ENCODE measurements at places on chromosomes 3 and 15.

DNA sequence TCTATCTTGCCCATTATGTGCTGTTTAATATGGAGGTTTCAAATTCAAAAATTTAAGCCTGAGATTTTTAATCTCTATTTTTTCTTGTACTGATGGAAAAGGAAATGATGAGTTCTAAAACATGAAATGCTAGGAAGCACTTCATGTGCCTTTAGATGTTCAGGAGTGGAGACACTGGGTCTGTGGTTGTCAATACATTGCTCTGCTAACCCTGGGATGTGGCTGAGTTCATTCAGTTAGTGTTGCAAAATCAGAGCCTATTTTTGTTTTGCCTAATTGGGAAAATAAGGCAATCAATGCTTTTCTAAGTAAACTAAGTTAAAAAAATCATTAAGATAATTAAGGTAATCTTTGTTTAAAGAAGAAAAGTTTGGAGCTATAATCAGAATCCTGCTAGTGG is 83.1 kb downstream of the DIPK2A start:
- no peak for DNase-seq

DNA sequence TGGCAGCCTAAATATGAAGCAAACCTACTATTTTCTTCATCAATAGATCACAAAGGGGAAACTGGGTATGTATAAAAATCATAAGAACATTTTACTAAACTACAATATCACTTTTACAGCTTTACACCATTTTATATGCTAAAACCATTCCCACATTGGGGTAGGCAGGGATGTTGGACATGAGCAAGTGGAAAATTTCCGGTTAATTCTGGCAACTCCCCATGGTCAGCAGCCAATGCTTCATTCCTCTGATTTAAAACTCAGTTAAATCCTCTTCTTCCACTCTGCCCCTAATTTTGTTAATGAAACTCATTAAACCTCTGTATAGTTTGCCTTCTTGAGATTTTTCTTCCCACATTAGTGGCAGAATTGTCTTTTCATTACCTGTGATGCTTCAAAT is 552.5 kb upstream of the NECTIN3 start:
- no peak for DNase-seq

- DNase-seq = no peak
These were observed 60.1 kb upstream of the ZNF148 start for GRCh38 chr3:125435231-125435630.

DNA sequence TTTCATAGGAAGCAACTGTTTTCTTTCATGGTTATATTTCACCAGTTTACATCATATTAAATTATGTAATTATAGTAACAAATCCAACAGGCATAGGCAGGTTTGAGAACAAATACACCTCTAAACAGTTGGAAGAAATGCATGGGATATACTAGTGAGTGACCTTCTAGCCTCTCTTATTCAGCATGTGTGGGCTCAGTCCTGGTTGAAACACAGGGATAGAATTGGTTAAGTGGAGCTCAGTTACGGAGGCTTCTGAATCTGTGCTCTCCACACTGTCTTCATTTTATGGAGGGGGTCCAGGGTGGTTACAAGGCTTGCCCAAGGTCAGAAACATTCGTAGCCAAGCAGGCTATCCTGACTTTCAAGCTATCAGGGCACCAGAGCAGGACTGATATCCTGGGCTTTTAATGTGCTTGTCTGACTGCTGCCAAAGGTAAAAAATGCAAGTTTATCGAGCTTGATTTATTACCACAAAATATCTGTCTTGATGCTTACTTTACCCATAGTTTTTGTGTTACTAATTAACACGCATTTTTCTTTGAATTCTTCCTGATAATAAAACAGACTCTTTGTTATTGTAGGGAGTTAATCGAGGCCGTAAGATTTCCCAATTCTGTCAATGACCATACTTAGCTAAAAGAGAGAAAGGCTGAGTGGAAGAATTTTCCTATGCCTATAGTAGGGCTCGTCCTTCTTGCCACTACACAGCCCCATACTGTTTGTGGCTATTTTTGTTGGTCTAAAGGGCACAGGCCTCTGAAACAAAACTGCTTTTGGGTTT is 89.6 kb downstream of the FILIP1L start:
- DNase-seq = peak; percentile 43

GRCh38 chr15:88144921-88145653 is 111.5 kb downstream of the NTRK3 start:
- DNase-seq = no peak

GRCh38 chr3:134464064-134464688 is 21.6 kb downstream of the ANAPC13 start:
- no peak for DNase-seq

DNA sequence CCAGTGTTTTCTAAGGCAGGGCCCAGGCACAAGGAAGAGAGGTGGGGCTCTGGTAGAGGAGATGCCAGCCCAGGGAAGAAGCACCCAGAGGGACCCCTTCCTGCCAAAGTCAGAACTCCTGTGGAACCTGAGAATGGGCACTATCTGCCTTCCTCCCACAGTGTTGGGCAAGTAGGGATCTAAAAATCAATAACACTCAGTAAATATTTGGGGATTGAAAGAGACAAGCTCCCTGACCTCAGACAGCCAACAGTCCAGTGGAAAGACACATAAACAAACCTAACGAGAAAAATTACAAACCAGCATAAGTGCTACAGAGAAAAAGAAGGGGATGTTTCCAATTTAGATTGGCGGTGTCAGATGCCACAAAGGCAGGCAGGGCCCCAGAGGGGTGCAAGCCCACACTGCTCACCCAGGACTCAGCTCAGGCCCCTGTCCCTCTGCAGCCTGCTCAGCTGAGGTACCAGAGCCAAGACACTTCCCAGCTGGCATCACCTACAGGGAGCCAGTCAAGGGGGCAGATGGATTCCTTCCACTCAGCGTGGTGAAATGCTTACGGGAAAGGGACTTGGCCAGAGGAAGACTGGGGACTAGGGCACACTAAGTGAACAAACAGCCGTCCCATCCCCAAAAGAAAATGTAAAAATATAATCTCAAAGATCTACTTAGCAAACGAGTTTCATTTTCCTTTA is 15.9 kb downstream of the ADCY5 start:
- no peak for DNase-seq

- no peak for DNase-seq
These were observed 22.6 kb downstream of the SFMBT1 start for GRCh38 chr3:53023072-53023823.

GRCh38 chr3:54901906-54902685 is 25.8 kb downstream of the LRTM1 start:
- DNase-seq = no peak

GRCh38 chr3:15977090-15977489 is 179.3 kb upstream of the ANKRD28 start:
- no peak for DNase-seq

- DNase-seq = no peak
These were observed 4.0 kb downstream of the AP2M1 start for GRCh38 chr3:184178521-184179138.

- no peak for DNase-seq
These were observed 468.0 kb upstream of the GBE1 start for GRCh38 chr3:82229397-82229796.

- no peak for DNase-seq
These were observed 23.1 kb downstream of the XXYLT1 start for GRCh38 chr3:195247863-195248189.

DNA sequence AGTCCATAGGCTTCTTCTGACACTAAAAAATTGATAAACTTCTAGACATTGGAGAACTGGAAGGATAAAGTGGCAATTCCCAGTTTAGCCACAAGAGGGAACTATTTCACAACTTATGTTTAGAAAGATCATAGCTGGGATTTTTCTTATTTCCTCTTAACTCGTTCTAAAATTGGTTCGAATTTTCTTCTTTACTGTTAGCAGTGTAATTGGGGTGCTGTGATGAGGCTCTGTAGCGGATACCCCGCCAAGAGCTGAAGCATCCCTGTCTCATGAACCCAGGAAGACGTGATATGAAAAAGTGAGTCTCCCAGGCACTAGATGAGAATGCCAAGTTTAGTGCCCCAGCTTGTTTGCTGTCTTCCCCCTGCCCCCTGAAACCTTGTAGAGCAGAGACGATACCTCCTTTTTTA is 85.1 kb downstream of the PDCD6IP start:
- DNase-seq = peak; percentile 48

- DNase-seq = no peak
These were observed 90.7 kb downstream of the IMPG2 start for GRCh38 chr3:101229681-101230080.

GRCh38 chr3:176262071-176262470 is 935.2 kb downstream of the TBL1XR1 start:
- no peak for DNase-seq

DNA sequence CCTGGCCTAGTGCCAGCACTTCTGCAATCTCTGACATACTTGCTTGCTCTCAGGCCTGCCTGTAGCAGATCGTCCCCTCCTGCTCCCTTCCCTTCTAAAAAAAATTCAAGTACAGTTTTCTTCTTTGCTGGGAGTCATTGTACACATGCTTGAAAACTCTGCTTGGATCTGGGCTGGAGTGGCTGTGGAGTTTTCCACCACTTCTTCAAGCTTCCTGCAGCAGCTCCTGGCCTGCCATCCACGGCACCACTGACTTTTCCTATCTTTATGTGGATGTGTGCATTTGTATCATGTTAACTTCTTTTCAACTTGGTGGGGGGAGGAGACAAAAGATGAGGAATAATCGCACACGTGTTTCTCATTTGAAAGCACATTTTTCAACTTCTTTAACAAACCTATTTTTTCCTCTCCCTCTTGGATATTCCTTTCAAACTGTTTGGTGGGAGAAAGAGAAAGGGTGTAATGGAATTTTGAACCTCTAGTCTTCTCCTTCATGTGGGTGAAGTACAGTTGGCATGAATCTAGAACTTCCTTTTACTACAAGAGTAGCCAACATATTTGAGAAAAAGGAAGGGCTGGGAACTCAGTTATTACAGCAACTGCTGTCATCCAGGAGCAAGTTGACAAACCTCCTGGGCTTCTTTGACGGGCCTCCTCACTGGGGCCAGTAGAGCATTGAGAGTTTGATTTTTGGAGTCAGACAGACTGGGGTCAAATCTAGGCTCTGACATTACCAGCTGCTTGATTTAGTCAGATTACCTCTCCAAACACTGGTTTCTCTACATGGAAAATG is 61.2 kb upstream of the LRTM1 start:
- no peak for DNase-seq

DNA sequence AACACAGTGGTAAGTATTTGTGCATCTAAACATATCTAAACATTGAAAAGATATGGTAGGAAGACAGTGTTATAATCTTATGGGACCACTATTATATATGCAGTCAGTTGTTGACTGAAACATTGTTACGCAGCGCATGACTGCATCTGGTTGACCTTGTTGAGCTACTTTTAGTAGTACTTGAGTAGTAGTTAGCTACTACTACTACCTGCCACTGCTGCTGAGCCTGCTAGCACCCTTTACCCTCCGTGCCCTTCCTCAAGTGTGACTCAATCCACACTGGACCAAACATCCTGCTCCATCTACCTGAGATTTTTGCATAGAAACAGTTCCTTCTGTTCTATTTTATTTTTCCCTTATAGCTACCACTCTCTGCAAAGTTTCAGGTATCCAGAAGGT is 123.6 kb upstream of the STRIT1 start:
- no peak for DNase-seq

GRCh38 chr3:158105710-158106253 is 438 bp downstream of the SHOX2 start:
- peak; percentile 55 for DNase-seq

DNA sequence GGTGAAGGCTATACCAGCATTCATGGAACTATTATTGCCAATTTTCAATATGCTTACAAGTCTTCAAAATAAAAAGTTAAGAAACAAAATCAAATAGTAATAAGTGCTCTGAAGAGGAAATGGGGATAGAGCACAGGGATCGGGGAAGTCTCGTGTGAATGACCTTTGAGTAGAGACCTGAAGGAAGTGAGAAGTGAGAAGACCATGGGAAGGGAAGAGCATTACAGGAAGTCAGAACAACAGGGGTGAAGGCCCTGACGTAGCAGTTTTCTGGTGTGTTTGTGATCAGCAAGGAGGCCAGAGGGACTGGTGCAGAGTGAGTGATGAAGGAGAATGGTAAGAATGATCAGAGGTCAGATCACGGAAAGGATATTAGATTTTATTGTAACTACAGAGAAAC is 48.1 kb downstream of the STAC start:
- DNase-seq = no peak

- no peak for DNase-seq
These were observed 2.6 kb upstream of the DPPA4 start for GRCh38 chr3:109339714-109340648.

GRCh38 chr3:152123457-152123856 is 145.3 kb upstream of the MBNL1 start:
- no peak for DNase-seq

- no peak for DNase-seq
These were observed 73.9 kb downstream of the PRICKLE2 start for GRCh38 chr3:64151342-64151871.

GRCh38 chr15:58738046-58738707 is 11.3 kb downstream of the ADAM10 start:
- no peak for DNase-seq

GRCh38 chr3:177498037-177498857 is 301.0 kb upstream of the TBL1XR1 start:
- no peak for DNase-seq

- no peak for DNase-seq
These were observed 373.4 kb downstream of the EPHA6 start for GRCh38 chr3:97187771-97188170.

DNA sequence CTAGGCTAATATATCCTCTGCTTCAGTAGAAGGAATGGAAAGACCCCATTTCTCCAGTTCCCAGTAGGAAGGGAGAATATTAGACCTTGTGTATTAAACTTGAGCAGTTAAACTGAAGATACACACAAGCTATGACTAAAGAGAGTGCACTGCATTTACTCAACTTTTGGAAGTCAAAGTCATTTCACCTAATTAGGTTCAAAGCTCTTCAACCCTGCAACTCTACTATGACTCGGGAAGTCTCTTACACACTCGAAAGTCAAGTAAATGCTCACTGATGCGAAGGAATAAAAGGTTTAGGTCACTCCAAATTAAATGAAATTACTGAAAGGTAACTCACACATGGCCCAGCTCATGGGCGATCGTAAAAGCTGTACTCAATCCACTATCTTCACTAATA is 33.8 kb downstream of the ADAMTS9 start:
- DNase-seq = no peak

GRCh38 chr3:50380405-50381085 is 21.2 kb upstream of the TMEM115 start:
- DNase-seq = no peak

DNA sequence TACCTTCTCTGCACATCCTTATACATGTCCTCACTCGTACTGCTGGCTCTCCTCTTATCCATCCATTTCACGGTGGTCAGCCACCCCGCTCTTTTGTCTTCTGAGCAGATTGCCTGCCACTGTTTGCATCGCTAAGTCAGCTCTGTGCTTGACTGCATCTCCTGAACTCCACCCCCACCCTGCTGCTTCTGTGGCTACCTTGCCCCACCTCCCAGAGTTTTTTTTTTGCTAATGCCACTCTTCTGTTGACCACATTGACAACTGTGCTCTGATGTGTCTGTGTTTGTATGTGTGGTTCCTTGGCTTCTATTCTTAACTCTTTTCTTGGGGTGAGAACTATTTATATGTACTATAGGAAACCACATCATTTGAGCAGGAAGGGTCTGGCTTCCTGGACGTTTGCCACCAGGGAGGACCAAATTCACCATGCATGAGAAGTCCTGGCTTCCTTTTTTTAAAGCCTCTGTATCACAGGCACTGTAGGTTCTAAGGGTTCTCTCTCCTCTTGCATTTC is 12.8 kb upstream of the MTMR10 start:
- DNase-seq = no peak

- DNase-seq = no peak
These were observed 20.8 kb downstream of the FAM174B start for GRCh38 chr15:92634671-92635201.
